Adrenal gland (tissue), 19 donors: ENCODE measurements at places on chromosomes 5 and 9.

DNA sequence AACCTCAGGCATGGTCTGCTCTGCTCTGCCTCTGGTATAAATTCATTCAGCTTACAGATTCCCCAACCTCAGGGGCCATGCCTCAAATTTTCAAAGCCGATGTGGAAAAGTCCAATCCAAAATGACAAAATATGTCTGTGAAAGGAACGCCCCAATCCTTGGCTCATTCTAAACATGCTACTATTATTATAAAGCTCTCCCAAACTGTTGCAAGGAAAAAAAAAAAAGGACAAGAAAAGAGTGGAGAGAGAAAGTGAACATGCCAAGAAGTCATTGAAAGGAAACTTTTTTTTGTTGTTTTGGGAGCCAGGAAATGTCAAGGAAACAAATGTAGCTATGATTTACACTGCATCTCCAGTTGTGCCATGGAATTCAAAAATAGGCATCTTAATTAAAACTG, 3.8 kb downstream of the COL23A1 start:
- no peak for DNase-seq

GRCh38 chr5:177492841-177493240, 4.6 kb downstream of the PDLIM7 start:
- no peak for DNase-seq

DNA sequence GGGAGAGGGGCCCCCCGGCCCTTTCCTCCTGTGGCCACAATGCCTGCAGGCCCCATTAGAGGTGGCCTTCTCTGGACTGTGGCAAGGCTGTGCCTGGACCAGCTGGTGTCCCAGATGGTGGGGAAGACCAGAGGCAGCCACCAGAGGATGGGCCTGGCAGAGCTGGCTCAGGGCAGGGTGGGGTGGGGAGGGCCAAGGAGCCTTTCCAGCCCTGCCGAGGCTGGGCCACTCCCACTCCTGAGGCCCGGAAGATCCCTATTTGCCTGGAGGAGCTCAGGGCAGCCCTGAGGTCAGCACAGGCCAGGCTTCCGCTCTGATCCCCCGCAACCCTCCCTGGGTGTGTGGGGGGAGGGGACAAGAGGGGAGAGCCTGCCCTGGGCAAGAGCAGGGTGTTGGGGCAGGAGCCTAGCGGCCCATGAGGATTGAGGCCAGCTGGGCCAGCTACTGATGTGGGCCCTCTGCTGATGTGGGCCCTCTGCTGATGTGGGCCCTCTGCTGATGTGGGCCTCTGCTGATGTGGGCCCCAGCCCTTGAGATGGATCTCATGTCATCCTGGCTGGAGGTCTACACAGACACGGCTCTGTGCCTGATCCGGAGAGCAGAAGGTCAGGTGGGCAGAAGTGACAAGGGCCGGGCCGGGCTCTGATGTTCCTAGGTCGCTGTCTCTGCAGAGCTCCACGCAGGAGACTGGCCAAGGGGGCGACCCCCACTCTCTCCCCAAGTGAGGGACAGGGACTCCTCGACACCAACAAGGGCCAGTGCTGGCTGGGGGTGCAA, 6.0 kb downstream of the MRPS2 start:
- DNase-seq: no peak

GRCh38 chr9:71253011-71253410, 131.6 kb upstream of the TRPM3 start:
- no peak for DNase-seq

DNA sequence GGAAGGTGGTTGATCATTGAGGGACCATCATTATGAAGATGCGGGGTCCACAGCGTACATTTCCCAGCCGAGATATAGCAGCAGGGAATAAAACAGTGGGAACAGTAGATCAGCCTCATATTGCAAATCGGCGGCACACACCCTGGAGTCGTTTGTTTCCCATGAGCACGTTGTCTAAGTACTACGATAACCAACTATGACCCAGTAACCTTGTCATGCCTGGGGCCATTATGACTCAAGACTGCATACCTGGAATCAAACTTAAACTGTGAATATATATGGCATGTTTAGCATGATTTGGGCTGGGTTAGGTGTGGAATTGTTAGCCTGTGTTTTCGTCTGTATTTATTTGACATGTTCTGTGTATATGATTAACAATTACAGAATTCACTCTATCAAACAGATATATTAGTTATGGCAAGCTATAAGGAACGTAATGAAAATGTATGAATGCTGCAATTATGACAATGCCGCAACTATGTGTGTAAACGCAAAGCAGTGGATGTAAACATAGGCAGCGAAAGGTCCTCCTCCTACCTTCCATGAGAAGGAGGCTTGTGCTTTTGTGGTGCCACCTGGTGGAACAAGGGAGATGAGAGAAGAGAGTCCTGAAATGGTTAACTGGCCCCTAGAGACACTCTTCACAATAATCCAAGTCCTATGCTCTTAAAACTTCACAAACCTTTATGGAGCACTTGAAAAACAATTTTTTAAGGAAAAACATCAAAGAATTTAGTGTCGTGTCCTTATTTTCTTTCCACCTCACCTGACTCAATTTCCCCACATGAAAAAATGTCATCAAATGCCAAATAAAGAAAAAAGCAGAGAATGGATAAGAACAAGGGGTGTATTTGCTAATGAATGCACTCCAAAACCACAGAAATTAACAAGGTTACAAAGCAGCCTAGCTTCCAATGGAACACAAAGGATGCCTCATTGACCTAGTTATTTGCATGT, 47.1 kb downstream of the SEMA5A start:
- DNase-seq: no peak

DNA sequence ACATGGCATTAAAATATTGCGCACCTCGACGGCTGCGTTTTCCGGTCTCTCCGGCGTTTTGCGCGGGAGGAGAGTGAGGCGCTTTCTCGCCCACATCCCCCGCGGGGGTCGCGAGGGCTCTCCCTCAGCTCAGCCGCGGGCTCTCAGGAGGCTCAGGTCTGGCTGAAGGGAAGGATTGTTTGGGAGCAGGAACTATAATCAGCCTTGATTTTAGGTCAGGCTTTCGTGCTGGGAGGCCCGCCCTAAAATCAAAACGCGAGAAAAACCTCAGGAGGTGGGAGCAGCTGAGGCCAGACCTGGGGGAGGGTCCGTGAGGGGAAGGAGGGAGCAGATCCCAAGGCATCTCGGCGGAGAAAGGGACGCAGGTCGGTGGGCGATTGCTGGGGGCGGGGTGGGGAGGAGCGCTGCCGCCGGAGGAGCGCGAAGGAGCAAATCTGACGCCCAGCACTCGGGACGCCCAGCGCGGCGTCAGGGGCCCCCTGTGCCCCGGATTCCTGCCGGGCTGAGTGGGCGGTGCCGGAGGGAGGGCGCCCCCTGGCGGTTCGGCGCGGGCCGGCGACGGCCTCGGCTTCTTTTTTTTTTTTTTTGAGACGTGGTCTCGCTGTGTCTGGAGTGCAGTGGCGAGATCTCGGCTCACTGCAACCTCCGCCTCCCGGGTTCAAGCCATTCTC, 18.7 kb upstream of the RNF130 start:
- peak; percentile 72 for DNase-seq

DNA sequence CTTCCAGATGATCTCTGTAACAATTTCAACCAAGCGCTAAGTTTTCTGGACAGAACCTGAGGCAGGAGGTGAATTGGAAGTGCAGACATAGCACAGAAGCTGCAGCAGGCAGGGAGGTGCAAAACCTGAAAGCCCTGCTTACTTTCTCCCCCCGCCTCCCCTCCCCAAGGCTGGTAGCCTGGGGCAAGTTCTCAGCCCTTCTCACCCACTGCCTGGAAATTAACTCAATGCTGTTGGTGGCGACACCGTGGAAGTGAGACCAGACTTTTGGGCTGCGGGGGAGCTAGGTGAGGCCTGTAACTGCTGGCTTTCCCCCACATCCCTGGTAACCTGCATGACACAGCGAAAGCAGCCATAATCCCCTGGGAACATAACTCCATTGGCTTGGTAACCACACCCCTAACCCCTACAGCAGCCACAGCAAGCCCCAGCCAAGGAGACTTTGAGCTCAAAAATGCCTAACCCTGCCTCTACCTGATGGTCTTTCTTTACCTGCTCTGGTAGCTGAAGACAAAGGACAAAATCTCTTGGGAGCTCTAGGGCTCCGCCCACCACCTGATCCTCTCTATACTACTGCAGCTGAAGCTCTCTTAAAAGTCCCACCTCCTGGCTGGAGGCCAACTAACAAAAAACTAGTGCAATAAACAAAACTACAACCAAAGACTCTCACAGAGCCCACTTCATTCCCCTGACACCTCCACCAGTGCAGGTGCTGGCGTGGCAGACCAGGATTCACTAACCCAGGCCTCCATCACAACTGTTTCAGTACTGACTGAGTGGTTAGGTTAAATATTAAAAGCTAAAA, 11.9 kb upstream of the OR13C8 start:
- DNase-seq: no peak

- DNase-seq: no peak
These were observed 94.7 kb upstream of the ANKRD55 start for GRCh38 chr5:56327809-56328208.

GRCh38 chr9:86713970-86714369, 233.3 kb downstream of the GAS1 start:
- no peak for DNase-seq

DNA sequence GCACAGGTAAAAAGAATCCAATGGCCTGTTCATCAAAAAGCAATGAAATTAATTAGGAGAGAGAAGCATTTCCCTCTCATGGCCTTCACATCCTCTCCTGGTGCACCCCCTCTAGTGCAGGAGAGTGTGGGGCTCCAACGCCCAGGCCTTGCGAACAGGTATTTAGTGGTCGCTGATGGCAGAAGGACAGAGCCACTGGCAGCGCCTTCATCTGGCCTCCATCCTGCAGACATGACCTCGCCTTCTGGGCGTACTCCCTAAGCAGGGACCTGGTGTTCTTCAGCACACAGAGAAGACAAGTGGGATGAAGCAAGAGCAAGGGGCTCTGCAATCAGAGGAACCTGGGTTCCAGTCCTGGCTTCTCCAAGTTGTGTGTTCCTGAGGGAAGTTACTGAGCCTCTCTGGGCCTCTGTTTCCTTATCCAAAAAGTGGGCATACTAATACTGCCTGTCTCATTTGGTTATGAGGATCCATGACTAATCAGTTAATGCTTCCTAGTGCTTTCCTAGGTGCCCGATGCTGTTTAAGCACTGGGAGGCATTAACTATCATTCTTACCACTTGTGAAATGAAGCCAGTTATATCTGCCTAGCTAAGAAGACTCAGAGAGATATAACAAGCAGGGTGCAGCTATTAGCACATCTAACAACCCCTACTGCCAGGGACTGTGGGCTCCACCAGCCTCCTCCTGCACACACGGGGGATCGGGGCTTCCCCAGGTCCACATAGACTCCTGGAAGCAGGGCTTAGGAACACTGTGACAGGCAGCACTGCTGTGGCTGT, 77.3 kb downstream of the SEMA4D start:
- DNase-seq: no peak
